ENCODE measurements at places on chromosomes 3 and 15.
A peak's percentile ranks its signal among the peaks of the same experiment; 100 is the strongest.

DNA sequence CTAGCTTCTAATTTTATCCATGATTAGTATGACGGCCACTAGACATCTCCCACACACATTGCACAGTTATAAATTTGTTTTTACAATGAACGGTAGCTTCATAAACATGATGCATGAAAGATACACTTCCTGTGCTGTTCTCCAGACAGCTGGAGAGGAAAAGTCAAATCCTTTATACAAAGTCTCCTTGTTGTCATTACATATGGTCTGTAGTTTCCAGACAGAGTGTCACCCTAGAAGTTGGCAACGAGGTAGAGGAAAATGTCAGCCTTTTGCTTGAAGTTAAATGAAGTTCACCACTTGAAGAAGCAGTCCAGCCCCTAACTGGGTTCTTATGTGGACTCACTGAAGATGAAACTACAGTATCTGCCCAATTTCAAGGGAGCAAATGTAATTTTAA lies 253.0 kb upstream of the P2RY1 start:
- DNase-seq, result no peak

DNA sequence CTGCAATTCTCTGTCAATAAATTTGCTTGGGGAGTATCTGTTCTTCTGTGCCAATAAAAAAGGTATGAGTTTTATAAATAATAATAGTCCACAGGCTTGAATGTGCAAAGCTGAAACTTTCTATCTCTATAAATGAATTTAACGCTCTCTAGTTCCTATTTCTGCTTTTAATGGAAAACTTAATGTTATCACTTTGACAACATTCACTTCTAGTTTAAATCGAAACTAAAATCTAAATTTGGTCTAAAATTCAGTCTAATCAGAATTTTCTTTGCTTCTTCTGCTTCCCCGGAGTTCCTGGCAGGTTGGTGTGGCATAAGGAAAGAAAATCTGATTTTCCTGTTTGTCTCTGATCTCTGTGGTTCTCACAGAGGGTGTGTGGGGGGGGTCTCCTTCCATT lies 450.1 kb upstream of the TBL1XR1 start:
- no peak for DNase-seq

GRCh38 chr3:191320316-191320715 lies 8.9 kb upstream of the CCDC50 start:
- no peak for DNase-seq

DNA sequence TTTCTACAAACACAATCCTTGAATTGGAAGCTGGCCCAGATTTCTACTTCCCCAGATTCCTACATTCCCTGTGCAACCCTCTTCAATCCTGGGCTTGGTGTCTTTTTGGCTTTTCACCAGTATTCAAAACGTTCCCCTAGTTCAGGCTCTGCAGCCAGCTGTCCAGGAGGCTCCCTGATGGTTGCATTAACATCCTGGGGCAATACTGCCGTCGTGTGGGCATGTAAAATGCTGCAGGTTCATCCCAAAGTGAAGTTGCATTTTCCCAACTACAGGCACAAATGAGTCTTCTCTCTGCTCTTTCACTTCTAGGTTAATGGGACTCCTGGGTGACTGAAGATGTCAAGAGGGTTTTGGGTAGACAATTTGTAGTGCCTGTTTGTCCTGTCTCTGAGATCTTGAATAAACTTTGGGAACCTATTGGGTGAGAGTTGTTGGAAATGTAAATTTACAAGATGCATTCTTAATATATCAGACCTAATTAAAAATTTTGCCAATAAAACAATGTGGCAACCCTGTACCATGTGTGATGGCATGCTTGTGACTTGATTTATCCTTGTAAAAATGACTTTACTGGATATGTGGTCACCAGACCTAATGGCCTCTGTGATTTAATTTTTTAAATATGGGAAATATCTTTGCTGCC lies 28.6 kb downstream of the SOX14 start:
- DNase-seq, result peak; percentile 17

DNA sequence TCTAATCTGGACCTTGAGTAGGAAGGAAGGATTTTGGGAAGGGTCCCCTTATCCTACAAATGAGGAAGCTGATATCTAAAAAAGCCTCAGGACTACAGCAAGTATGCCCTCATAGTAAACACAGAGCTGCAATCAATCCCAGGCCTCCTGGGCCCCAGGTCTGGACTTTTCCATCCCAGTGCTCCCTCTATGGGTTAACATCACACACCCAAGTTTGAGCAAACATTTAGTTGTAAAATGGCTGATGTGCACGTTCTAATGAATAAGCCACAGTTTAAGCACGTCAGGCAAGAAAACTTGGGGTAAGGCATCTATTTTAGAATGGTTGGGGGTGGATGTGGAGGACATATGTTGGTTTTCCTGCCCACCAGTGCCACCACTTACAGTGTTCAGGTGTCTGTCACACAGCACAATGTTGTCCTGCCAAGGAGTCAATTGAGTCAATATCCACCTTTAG lies 44.3 kb upstream of the UBE2E1 start:
- no peak for DNase-seq

- peak; percentile 17 for DNase-seq
These were observed 84.9 kb upstream of the ETV5 start for GRCh38 chr3:186193534-186194450.

GRCh38 chr3:53250881-53251605 lies 4.8 kb downstream of the TKT start:
- DNase-seq, result no peak

DNA sequence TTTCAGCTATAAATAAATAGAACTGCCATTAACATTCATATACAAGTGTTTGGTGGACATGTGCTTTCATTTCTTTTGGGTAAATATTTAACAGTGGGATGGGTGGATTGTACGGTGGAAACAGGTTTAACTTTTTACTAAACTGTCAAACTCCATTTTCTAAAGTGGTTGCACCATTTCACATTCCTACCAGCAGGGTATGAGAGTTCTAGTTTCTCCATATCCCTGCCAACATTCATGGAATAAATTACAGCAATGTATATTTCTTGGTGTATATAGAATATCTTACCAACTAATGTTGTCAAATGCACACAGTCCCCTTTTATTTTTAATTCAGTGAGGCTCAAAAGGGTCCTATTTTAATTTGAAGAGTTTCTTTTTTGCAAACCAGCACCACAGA lies 71.3 kb upstream of the CTXND1 start:
- no peak for DNase-seq

- DNase-seq, result no peak
These were observed 62.7 kb downstream of the RHCG start for GRCh38 chr15:89433686-89434085.

DNA sequence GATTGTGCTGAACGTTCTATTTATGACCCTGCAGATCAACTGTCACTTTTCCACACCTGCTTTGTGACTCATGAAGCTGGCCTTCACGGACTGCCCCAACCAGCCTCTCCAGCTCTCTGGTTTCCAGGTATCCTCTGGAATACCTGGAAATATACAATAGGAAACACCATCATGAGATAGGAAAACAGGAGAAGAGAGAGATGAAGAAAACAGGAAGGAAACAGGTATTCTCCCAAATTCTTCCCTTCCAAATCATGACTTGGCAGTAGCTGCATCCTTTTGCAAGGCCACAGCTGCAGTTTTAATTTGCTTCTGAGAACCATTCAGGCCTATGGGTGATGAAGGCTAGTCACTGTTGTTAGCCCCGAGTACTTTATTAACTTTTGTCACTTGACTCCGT lies 909.1 kb downstream of the EPHA3 start:
- DNase-seq, result no peak

- no peak for DNase-seq
These were observed 28.9 kb downstream of the GRAMD1C start for GRCh38 chr3:113867506-113867905.

GRCh38 chr3:12582730-12583129 lies 25.8 kb downstream of the MKRN2 start:
- no peak for DNase-seq

GRCh38 chr3:87575550-87575949 lies 299.2 kb upstream of the POU1F1 start:
- DNase-seq, result no peak

GRCh38 chr3:13564751-13565560 lies 16.0 kb downstream of the FBLN2 start:
- no peak for DNase-seq

DNA sequence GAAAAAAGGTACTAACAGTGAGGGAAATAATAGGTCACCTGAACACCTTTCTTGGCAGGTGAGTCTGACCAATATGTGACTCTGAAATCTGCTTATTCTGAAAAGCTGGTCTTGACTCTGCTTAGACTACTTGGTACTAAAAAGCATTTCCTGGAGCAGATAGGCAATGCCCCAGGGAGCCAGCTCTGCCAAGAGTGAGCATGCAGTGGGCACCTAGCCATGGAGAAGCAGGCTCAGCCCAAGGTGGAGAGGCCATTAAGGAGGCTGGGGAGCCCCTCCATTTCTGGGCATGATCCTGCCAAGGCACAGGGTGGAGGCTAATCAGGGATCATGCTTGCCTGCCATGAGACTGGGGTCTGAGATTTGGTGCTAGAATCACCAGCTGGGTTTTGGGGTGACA lies 1.6 kb upstream of the LTF start:
- DNase-seq, result no peak

GRCh38 chr3:72628065-72628464 lies 220.2 kb downstream of the SHQ1 start:
- no peak for DNase-seq

DNA sequence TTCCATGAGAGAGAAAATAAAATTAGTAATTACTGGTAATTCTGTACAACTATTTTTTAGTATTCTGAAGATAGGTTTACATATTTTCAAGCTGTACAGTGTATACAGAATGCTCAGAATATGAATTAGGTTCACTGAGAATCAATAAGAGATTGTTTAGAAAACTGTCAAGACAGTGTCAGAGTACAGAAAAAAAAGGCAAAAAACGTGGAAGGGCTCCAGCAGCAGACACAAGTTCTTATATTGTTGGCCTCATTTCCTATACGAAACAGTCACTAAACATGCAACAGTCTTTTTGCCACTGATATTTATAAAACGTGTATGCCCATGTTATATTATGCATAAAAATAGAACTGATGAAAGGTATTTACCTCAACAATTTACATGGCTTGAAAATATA lies 103.9 kb downstream of the ISL2 start:
- DNase-seq, result no peak

GRCh38 chr15:58479941-58480340 lies 48.1 kb downstream of the LIPC start:
- DNase-seq, result no peak

- no peak for DNase-seq
These were observed 98.2 kb downstream of the PLCH1 start for GRCh38 chr3:155646669-155647068.

GRCh38 chr15:24933716-24934115 lies 21.1 kb upstream of the SNRPN start:
- DNase-seq, result no peak

GRCh38 chr15:41981371-41982132 lies 9.2 kb upstream of the EHD4 start:
- DNase-seq, result no peak

- no peak for DNase-seq
These were observed 327.3 kb upstream of the TLE3 start for GRCh38 chr15:70424937-70425411.

- DNase-seq, result no peak
These were observed 122.2 kb downstream of the SYNPR start for GRCh38 chr3:63400246-63400860.

DNA sequence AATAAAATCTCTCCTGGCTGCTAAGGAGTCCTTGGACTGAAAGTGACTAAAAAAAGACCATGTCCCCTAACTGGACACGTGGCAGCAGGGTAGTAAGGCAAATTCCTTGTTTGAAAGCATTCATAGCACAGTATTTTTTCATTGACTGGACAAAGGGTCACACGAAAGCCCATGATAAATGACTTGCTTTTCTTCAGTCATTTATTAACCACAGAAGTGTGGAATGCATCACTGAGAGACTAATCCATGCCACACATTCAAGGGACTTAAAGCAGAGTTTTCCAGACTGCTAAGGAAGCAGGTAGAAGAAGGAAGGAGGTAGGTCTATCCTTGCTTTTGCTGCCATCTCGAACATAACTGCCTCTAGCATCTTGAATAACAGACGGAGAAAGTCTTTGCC lies 31.2 kb downstream of the CASR start:
- no peak for DNase-seq

GRCh38 chr15:99916668-99917223 lies 183.5 kb upstream of the LYSMD4 start:
- DNase-seq, result no peak

DNA sequence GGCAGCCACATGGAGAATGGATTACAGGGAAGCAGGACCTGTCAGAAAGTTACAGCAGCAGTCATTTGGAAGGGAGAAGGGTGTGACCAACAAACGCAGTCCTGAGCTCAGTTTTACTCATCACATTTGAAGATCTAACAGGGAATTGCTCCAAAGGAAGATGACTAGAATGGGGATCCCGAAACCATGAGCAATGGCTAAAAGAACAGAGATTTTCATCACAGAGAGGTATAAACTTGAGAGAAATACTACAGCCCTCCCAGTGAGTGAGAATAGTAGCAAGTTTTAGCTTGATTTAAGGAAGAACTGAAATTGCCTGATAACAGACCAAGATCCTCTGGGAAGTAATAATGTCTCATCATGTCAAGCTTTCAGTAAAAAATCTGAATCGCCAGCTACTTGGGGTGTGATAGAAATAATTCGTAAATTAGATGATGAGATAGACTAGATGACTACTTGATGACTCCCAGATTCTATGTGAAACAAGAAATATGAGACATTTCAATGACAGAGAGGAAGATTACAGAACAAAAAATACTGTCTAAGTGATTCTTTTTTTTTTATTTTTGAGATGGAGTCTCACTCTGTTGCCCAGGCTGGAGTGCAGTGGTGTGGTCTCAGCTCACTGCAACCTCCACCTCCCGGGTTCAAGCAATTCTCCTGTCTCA lies 16.9 kb downstream of the CD47 start:
- DNase-seq, result no peak

GRCh38 chr15:39202641-39203040 lies 378.2 kb upstream of the THBS1 start:
- DNase-seq, result no peak

DNA sequence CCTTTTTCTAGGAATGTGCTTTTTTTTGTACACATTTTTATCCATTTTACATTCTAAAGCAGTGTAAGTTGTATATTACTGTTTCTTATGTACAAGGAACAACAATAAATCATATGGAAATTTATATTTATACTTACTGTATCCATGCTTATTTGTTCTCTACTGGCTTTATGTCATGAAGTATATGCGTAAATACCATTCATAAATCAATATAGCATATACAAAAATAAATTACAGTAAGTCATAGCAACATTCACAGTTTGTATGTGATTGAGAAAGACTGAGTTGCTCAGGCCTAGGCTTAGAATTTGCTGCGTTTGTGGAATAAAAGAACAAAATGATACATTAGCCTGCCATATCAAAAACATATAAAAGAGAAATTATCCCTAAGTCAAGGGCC lies 16.5 kb downstream of the THBS1 start:
- DNase-seq, result no peak
